ENCODE measurements at places on chromosomes 4 and X. TPM values are rescaled to one million over a fixed set of nuclear protein-coding genes. Genes with fewer than 3 reads are reported as not detected.
A peak's percentile ranks its signal among the peaks of the same experiment; 100 is the strongest.

The UGT2B10 gene
- not detected for total RNA-seq

The HPSE gene
- 0.99 TPM for total RNA-seq

The HMGB3 gene
- 1.6 TPM for total RNA-seq

The CA5B gene
- total RNA-seq, result 6.2 TPM

The MAP3K15 gene
- 0.26 TPM for total RNA-seq

DNA sequence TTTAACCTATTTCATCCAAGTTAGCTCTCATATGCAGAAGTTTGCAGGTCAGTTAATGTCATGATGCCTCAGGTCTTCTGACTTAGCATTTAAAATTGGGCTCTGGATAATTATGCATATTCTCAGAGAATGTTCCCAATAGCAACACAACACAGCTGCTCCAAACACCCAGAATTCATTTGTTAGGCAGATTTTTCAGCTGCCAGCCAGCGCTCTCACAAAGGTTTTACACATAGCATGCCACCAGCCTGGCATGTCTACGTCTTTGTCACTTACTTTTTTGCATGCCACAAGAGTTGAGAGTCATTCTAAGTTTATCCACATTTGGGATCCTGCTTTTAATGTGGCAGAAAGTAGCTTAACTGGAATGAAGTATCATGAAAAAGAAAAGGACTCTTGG, 84.8 kb downstream of the LIMCH1 start:
- no peak for DNase-seq

GRCh38 chr4:168514249-168514852, 17.5 kb downstream of the PALLD start:
- no peak for DNase-seq

DNA sequence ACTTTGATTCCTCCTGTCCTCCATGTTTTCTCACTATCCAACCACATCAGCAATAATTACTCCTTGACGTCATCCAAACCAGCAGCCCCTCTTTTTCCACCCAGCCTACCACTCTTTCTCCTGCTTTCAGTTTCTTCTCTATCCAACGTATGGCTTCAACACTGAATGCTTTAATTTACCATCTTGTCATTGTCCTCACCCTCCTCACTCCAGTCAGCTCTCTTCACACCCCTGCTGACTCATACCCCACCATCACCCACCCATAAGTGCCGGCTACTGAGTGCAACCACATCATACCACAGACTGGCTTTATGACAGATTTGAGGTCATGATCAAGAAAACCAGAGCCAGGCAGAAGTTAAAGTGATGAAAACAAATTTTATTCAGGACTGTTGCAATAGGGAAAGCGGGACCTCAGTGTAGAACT, 9.8 kb upstream of the ANXA5 start:
- no peak for DNase-seq

- peak; percentile 20 for DNase-seq
These were observed 606 bp downstream of the CXorf58 start for GRCh38 chrX:23908219-23909004.

GRCh38 chrX:44619039-44619438, 76.4 kb upstream of the FUNDC1 start:
- DNase-seq, result no peak

- peak; percentile 44 for DNase-seq
These were observed 1.1 kb downstream of the OCIAD2 start for GRCh38 chr4:48905363-48906015.

DNA sequence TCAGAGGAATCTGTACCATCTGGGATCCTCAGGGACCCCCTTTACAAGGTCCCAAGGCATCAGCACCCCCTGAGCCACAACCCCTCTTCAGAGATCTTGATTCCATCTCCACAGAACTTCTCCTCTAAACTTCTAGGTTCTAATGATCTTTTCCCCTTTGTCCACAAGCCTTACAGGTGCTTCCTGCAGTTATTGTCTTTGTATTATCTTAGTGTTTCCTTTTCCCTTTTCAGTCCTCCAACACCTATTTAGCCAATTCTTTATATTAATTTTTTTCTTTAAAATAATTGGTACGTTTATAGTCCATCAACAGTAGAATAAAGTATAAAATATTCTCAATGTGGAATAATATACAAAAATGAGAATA, 35.2 kb upstream of the FAM241A start:
- no peak for DNase-seq

- DNase-seq, result no peak
These were observed 63.0 kb downstream of the SEC24D start for GRCh38 chr4:118772767-118773428.

DNA sequence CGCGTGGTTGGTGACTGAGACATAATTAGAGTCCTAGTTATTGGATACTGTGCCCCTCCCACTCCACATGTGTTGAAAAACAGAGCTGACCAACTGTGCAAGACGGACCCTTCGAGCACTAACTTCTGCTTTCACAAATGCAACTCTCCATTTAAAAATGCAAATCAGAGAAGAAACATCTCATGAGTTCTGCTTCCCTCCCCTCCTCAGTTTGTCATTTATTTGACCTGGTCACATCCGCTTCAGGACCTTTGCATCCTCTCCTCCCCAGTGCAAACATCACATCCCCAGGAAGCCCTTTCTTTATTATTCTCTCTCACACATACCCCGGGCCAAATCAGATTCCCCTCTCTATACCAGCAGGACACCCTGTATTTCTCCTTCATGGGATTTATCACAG, 38.1 kb upstream of the NOCT start:
- DNase-seq, result no peak

DNA sequence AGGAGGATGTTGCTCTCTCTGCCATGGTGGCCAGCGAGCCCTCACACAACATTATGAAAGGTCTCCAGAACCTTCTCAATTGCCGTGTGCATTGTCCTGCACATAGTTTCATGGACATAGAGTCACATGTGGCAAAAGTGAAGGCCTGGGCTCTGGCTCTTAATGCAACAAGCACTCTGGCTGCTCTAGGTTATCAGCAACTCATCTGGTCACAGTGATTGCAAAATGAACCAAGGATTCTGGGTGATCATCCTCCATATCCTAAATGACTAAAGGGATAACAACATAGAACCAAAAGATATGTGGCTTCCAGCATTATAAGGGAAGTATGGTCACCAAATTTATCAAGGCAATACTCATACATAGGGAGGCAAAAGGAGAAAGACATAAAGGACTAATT, 175.2 kb downstream of the MGST2 start:
- DNase-seq, result no peak

DNA sequence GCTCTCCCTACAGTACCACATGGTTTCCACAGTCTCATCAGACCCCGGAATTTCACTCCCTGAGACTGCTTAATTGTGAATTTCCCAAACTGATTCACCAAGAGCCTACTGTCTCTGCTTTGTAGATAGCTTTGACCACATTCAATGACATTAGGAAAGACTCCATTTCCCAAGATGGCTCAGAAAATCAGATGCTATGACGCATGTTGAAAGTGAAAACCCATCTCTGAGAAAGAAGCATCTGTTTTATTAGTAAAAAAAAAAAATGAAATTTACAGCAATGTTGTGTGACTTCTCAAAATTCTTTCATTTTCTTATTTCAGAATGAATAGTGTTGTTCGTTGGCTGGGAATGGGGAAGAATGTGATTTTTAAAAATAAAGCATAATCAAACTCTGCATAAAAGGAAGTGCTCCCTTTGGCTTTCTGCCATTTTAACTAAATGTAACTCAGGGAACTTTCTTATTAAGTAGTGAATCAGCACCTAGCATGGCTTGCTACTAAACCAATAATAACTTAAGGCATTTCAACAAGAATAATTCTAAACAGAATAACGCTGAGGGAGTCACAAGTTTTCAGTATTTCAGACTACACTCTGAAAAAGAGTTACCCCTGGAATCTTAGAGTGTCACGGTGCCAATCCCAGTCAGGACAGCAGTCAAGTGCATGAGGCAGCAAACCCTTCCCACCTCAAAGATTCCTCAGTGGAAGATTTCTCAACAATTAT, 97.4 kb upstream of the MYOZ2 start:
- no peak for DNase-seq

- peak; percentile 2 for DNase-seq
These were observed 28.9 kb downstream of the OFD1 start for GRCh38 chrX:13763489-13763888.

- DNase-seq, result no peak
These were observed 104.1 kb upstream of the SCOC start for GRCh38 chr4:140269369-140269768.

DNA sequence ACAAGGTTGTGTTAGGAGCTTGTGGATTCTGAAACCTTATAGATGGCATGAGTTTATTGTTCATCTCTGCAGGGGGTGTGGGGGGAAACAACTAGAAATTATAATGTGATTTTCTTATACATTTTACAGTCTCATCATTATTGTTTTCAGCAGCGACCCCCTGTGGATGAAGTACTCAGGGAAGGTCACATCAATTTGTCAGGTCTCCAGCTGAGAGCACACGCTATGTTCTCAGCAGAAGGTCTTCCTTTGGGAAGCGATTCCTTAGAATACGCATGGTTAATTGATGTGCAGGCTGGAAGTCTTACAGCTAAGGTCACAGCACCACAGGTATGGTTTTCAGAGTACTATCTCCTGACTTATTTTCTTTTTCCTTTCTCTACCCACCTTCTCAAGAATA, 72.2 kb downstream of the BLTP1 start:
- peak; percentile 8 for DNase-seq

DNA sequence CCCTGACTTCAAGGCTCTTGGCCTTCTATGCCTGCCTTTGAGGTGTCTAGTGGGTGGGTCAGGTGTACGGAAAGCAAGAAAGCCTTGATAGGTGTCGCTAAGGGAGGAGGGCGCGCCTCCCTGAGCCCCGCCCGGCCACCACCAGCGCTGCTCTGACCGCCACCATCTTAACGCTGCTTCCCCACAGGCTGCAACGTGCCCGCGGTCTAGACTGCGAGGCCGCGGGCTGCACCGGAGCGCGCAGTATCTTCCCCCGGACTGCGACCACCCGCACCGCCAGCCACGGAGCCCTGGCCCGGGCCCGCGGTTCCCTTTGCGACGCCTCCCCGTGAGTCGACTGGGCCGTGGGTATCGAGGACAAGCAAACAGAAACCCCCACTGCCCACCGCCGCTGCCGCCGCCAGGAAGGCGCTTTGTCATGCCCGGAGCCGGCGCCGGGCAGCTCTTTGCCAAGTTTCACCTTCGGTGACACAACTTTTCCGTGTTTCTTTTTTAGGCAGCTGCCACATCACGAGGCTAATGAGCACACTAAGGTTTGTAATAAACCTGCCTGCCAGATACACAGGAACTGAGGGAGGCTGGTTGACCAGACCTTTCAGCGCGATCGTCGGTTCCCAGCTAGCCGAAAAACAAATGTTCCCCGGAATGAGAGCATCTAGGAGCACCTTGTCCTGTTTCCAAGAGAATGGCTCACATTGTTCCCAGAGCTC, 335.8 kb upstream of the F9 start:
- DNase-seq, result peak; percentile 67

DNA sequence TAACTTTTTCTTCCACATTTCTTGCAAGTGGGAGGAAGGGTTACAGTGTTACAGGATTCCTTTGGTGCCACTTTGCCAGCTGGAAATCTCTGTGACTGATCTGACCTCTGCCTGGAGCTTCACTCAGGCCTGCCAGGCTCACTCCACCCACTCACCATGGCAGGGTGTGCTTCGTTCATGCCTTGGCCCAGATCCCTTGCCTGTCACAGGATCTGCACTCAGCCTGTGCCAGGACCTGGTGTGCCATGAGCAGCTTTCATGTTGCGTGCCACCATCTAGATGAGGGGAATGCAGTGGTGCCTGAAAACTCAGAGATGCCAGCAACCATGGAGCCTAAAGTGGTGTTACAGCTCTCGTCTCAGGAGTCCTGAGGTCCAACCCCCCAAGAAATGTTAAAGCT, 2596.4 kb downstream of the PCDH7 start:
- DNase-seq, result no peak

DNA sequence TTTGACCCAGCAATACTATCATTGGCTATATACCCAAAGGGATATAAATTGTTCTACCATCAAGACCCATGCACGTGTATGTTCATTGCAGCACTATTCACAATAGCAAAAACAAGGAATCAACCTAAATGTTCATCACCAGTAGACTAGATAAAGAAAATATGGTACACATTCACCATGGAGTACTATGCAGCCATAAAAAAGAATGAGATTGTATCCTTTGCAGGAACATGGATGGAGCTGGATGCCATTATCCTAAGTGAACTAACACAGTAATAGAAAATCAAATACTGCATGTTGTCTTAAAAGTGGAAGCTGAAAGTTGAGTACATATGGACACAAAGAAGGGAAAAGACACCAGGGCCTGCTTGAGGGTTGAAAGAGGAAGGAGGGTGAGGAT, 803.1 kb upstream of the PCDH10 start:
- no peak for DNase-seq

- DNase-seq, result no peak
These were observed 80.6 kb downstream of the HMGB2 start for GRCh38 chr4:173253561-173253960.

DNA sequence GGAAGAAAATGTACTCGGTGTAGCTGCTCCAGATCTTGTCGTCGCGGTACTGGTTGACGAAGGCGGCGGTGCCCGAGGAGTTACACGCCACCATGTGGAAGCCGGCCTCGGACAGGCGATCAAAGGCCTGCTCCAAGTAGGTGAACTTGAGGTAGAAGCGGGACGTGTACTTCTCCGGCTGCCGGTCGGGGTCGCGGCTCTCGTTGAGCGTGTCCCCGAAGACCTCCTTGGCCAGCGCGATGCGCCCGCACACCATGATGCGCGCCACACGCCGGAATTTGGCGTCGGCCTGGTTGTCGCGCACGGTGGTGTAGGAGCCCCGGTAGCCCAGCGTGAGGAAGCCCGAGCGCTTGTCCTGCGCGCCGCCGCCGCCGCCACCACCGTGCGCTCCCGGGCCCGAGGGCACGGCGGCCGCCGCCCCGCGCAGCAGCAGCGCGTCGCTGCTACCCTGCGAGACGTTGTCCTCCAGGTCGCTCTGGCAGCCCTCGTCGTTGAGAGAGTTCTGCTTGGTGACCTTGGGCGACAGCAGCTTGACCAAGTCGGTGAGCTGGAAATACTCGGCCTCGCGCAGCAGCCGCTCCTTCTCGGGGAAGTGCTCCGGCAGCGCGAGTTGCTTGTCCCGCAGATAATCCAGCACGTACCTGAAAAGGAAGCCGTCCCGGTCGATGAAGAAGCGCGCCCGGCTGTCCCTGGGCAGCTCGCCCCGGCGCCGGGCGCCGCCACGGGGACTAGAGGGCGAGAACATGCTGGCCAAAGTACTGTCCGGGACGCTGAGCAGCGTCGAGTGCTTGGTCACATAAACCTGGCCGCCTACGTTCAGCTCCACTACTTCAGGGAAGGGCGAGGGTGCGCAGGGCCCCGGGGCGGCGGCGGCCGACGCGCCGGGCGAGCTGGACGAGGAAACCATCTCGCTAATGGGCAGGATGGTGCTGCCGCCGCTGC, 775 bp downstream of the KCTD8 start:
- peak; percentile 46 for DNase-seq
